GM19239 (cell line): ENCODE measurements at places on chromosomes 16 and 17.
A peak's percentile ranks its signal among the peaks of the same experiment; 100 is the strongest.

DNA sequence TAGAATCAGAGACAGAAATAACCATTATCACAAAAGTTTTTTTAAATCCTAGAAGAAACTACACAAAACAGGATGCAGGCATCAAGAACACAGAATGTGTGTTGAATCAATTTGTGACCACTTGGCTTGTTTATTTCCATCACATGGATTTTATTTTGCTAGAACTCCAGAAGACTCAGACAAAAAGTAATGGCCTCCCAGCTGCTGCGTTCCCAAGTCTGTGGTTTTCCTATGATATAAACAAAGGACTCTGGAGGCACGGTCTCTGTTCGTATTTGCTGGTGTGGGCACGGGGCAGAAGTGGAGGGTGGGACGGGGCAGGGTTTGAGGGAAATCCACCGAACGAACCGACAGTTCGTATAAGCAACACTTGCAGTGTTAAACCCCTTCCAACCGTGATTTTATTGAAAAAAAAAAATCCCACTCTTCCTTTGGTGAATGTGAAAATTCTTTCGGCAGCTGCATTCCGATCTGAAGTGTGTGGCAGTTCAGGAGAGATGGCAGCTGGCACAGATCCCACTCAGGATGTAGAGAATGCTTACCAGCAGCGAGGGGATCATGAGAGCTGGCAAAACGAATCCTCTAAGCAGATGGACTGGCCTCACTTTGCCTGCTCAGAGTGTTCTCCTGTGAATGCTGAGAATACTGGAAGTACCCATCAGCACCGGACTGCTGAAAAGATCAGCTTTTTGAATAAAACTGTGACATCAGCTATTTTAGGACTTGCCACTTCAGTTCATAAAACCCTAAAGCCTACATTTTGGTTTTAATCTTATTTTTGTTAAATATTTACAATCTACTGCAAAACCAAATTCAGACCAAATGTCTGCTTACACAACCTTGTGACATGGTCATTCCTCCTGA, 165.2 kb downstream of the VPS53 start:
- DNase-seq, result no peak

DNA sequence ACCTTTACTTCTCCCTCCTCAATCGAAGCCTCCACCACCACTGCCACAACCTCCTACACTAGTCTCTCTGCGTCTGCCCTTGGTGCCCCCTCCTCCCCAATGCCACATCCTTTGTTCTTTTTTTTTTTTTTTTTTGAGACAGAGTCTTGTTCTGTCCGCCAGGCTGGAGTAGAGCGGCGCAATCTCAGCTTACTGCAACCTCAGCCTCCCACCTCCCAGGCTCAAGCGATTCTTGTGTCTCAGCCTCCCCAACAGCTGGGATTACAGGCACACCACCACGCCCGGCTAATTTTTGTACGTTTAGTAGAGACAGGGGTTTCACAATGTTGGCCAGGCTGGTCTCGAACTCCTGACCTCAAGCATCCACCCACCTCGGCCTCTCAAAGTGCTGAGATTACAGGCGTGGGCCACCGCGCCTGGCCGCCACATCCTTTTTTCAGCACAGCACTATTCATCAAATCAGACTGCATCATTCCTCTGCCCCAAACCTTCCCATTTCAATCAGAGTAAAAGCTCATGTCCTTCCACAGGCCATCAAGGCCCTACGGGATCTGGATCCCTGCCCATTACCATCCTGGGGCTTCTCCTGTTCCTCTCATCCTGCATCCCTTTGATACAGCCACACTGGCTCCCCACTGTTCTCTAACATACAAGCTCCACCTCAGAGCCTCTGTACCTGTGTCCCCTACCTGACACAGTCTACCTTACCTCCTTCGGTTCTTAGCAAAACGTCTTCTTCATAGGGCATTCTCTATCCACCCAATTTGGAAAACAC, 2.0 kb downstream of the KLHL11 start:
- no peak for DNase-seq

GRCh38 chr17:78176548-78177025, 8.2 kb downstream of the SYNGR2 start:
- DNase-seq, result no peak

- no peak for DNase-seq
Measured at GRCh38 chr17:67481808-67482207, 104.7 kb downstream of the PITPNC1 start.

GRCh38 chr17:1119924-1120323, 59.9 kb downstream of the ABR start:
- no peak for DNase-seq

GRCh38 chr16:66846831-66847230, 2.6 kb downstream of the CA7 start:
- no peak for DNase-seq

DNA sequence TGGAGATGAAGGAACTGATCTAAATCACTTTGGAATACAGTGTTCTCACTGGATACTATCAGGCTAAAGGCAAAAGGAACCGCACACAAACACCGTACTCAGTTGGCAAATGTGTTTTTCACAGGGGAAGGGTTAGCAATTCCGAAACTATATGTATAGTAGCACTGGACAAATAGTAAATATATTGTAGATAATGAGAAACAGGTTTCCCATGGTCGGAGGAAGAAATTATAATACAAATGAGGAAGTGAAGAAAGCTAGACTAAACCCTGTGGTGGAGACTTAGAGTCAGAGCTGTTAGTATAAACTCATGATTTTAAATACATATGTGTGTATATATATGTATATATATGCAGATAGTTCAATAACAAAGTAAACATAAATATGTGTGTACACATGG, 414.1 kb upstream of the SALL1 start:
- no peak for DNase-seq

DNA sequence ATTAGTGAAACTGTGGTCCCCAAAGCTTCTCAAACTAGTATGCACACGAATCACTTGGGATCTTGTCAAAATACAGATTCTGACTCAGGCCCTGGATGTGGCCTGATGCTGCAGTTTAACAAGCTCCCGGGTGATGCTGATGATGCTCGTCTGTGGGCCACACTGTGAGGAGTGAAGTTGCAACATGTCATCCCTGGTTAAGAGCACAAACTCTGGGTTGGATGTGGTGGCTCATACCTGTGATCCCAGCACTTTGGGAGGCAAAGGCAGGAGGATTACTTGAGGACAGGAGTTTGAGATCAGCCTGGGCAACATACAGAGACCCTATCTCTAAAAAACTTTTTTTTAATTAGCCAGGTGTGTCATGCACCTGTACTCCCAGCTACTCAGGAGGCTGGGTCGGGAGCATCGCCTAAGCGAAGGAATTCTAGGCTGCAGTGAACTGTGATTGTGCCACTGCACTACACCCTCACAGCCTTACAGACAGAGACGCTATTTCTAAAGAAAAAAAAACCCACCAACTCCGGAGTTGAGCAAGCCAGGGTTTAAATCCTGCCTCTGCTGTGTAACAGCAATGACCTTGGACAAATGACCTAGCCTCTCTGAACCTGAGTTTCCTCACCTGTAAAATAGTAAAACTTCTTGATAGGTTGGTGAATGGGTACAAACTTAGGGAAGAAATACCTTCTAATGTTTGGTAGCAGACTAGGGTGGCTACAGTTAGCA, 24.4 kb upstream of the ABAT start:
- DNase-seq, result no peak

- DNase-seq, result no peak
Measured at GRCh38 chr17:45425125-45425983, 7.3 kb downstream of the ARHGAP27 start.

DNA sequence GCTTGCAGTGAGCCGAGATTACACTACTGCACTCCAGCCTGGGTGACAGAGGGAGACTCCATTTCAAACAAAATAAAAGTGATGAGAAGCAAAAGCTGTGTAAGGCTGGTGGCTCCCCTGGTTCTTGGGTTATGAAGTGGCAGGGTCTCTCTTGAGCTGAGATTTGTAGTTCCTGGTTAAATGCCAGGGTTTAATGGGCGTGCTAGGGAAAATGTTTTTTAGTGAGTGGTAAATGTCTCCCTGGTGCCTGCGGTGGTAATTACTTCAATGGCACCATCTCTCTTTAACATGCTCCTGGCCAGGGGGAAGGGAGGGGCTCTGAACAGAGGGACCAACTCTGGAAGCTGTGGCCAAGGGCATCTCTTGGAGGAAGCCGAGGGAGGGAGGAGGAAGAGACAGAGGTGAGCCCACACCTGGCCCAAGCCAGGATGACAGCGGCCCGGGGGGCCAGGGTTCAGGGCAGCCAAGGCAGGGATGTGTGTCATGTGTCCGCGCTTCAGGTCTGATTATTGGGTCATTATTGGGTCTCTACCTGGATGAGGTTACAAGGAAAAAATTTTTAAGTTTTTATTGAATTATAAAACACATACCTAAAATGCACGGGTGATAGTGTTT, 17.8 kb upstream of the RPL38 start:
- DNase-seq, result no peak

DNA sequence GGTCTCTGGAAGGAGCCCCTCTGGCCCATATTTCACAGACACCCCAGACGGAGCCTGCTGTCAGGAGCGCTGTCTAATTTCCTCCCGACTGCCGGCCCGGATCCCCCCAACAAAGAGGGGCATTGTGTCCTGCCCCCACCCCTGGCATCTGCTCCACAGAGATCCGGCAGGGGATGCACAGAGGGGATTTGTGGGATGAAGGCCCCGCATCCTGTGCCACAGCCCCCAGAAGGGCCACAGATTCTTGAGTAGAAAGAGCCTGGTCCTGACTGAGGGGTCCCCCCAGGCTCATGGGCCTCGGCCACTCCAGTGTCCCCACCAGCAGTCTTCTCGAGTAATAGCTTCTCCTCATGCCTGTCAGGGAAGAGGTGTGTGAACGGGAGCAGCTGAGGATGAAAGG, 29.5 kb downstream of the MEOX1 start:
- DNase-seq, result no peak

GRCh38 chr17:2849327-2849670, 53.1 kb downstream of the RAP1GAP2 start:
- DNase-seq, result no peak

DNA sequence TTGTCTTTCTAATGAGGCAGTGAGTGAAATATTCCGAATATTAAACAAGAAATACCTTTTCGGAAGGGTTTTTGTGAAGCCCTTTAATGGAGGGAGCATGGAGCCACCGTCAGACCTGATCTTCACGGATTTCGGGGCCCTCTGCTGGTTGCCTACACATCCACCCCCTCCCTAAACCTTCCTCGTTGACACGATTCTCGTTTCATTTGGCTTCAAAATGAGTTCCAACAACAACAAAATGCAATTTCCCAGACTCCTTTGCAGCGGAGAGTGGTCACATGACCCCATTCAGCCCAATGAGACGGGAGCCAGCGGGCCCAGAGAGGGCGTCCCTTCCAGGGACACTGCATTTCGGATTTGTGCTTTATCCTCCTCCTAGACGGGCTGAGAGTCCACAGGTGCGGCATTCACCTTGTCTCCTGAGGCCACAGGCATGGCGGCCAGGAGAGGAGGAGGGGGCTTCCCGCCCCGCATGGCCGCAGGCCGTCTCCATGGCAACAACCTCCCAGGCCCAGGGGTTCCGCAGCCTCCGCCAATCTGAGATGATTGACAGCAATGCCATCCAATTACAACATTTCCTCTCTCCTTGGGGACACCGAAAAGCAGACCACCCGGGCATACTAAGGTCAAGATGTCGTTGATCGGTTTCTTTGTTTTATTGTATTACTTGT, 259.8 kb downstream of the C16orf95 start:
- no peak for DNase-seq

GRCh38 chr16:67746846-67747245, 27.7 kb upstream of the GFOD2 start:
- DNase-seq, result no peak

- peak; percentile 76 for DNase-seq
Measured at GRCh38 chr17:3762922-3763776, 37.8 kb downstream of the ITGAE start.

- DNase-seq, result no peak
Measured at GRCh38 chr17:12505866-12506265, 159.8 kb upstream of the MYOCD start.

- no peak for DNase-seq
Measured at GRCh38 chr16:3401719-3402397, 843 bp downstream of the ZNF174 start.

GRCh38 chr17:32590974-32591373, 104.2 kb downstream of the CDK5R1 start:
- no peak for DNase-seq

GRCh38 chr17:77071925-77072490, 68.8 kb upstream of the SEC14L1 start:
- DNase-seq, result no peak

DNA sequence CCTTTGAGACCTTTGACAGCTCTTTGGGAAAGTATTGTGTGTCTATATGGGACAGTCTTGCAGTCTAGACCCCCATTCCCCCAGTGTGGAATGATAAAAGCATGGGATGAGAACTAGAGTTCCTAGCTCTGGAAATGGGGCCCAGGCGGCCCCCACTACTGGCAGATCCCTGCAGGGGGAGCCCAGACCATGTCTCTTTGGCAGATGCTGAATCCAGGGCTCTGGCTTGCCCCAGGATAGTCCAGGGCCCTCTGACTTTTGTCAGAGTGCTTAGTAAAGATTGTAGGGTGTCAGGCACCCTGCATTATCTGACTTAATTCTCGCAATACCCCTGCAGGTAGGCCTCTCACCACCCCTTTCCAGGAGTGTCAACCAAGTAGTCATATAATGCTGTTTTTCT, 8.3 kb downstream of the ALKBH5 start:
- no peak for DNase-seq

DNA sequence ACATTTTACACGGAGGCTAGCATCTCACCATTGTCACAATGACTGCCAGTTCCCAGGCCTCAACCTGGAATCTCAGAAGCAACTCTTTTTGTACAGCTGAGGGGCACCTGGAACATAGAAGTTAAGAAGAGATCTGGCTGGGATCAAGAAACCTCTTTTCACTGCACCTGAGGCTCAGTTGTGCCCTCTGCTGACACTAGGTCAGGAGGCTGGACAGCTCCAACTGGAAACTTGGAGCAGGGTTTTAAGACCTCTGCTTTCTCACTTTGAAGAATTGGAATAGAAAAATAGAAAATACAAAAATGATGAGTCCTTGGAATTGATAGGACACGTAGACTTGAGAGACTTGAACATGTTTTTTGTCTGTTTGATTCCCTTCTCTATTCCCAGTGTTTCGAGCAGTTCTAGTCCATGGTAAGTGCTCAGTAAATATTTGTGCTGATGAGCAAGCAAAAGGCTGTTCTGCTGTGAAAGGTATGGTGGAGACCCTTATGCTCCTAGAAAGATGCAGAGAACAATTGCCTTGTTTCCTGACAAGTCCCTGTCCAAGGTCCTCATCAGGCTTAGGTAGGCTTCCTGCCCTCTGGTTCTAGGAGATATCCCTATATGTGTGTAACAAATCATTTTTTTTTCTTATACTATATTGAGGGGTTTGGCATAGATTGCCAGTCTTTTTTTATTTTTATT, 13.6 kb upstream of the PPM1D start:
- DNase-seq, result no peak

DNA sequence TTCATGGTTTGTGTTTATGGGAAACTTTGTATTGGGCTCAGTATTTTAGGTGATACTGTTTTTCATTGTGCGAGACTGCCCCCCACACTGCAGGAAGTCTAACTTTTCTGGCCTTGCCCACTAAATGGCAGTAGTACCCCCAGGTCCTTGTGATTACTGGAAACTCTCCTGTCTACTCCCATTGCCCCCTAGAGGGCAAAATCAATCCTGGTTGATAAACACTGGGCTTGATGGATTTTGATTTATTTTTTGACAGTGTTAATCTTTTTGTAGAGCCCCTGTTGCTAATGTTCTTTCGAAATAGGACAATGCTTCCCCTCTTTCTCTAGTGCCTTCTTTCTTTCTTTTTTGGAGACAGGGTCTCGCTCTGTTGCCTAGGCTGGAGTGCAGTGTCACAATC, 15.5 kb downstream of the METTL9 start:
- no peak for DNase-seq
